Cardiac muscle cell (in vitro differentiated cells and primary cell): ENCODE measurements at places on chromosomes 2 and 18. TPM values are rescaled to one million over a fixed set of nuclear protein-coding genes. Genes with fewer than 3 reads are reported as not detected.

Gene ANKRD62
- total RNA-seq = not detected in 2 replicates

Gene DYNAP
- total RNA-seq = not detected in 2 replicates

Gene ZNF396
- total RNA-seq = 2.8 TPM in 2 replicates

Gene LRP2
- 1.3 and 1.5 TPM in 2 replicates for total RNA-seq

Gene C2orf81
- 7.6 and 9.5 TPM in 2 replicates for total RNA-seq

Gene ALLC
- not detected in 2 replicates for total RNA-seq

Gene VWC2L
- total RNA-seq = 0.11 and 0.24 TPM in 2 replicates

Gene KCNIP3
- total RNA-seq = 3.6 and 5.2 TPM in 2 replicates

Gene ABCB6
- total RNA-seq = 9.6 and 24.2 TPM in 2 replicates

Gene IL37
- total RNA-seq = not detected in 2 replicates

Gene RAB6C
- 0.09 TPM in 1 of 2 replicates, not detected in the other for total RNA-seq

Gene PDE1A
- 0.06 and 0.32 TPM in 2 replicates for total RNA-seq

Gene HJURP
- 14.3 and 53.3 TPM in 2 replicates for total RNA-seq

Gene MC5R
- total RNA-seq = not detected in 2 replicates

Gene SLC5A7
- total RNA-seq = 0.04 and 0.06 TPM in 2 replicates

Gene CMPK2
- 0.54 and 2.3 TPM in 2 replicates for total RNA-seq

Gene TMEM37
- total RNA-seq = 1.5 and 4.3 TPM in 2 replicates

Gene RTP5
- total RNA-seq = not detected in 2 replicates

Gene RGPD4
- total RNA-seq = not detected in 2 replicates

Gene NEU2
- total RNA-seq = not detected in 2 replicates

Gene RAX
- 0.06 TPM in 1 of 2 replicates, not detected in the other for total RNA-seq

Gene STRADB
- total RNA-seq = 35.5 TPM in 2 replicates

Gene TDRD15
- not detected in 2 replicates for total RNA-seq

Gene ZNF521
- 152 and 442 TPM in 2 replicates for total RNA-seq

Gene FLACC1
- total RNA-seq = 0.53 and 0.69 TPM in 2 replicates

Gene ACYP2
- total RNA-seq = 12.6 and 42.9 TPM in 2 replicates

Gene C18orf54
- total RNA-seq = 1.3 and 2.5 TPM in 2 replicates

Gene ERFE
- 1.5 TPM in 1 of 2 replicates, not detected in the other for total RNA-seq

Gene KCNF1
- total RNA-seq = 1.3 and 1.4 TPM in 2 replicates

Gene NR4A2
- 0.04 and 0.36 TPM in 2 replicates for total RNA-seq

Gene SERPINB13
- total RNA-seq = not detected in 2 replicates

Gene OTOS
- total RNA-seq = not detected in 2 replicates

Gene ARHGEF4
- total RNA-seq = 38.3 and 82.2 TPM in 2 replicates

Gene ALPI
- total RNA-seq = not detected in 2 replicates

Gene EVA1A
- 0.51 and 0.53 TPM in 2 replicates for total RNA-seq

Gene L3MBTL4
- total RNA-seq = 5.8 and 7.7 TPM in 2 replicates

Gene COLEC12
- 57.5 and 61.1 TPM in 2 replicates for total RNA-seq

Gene CNTNAP5
- 0.03 TPM in 1 of 2 replicates, not detected in the other for total RNA-seq

Gene MEIS1
- total RNA-seq = 92.6 and 115 TPM in 2 replicates

Gene TRIM54
- 53.1 and 65.9 TPM in 2 replicates for total RNA-seq

Gene REG3A
- 0.30 and 2.6 TPM in 2 replicates for total RNA-seq

Gene TTC39C
- total RNA-seq = 6.0 and 6.9 TPM in 2 replicates

Gene SERPINB4
- not detected in 2 replicates for total RNA-seq

Gene CKAP2L
- total RNA-seq = 1.7 and 13.7 TPM in 2 replicates

Gene CDCA7
- total RNA-seq = 24.2 and 27.7 TPM in 2 replicates

Gene ERMN
- 0.80 TPM in 1 of 2 replicates, not detected in the other for total RNA-seq

Gene DRC1
- not detected in 2 replicates for total RNA-seq

Gene DNER
- total RNA-seq = 0.04 TPM in 1 of 2 replicates, not detected in the other

Gene SP100
- not detected in 2 replicates for total RNA-seq
